ENCODE measurements at places on chromosomes 7 and 10.
A peak's percentile ranks its signal among the peaks of the same experiment; 100 is the strongest.

- DNase-seq = no peak
Observed at GRCh38 chr10:44558521-44558920, 173.6 kb upstream of the CXCL12 start.

GRCh38 chr10:30804478-30805055, 175.0 kb upstream of the LYZL2 start:
- DNase-seq = peak; percentile 82

DNA sequence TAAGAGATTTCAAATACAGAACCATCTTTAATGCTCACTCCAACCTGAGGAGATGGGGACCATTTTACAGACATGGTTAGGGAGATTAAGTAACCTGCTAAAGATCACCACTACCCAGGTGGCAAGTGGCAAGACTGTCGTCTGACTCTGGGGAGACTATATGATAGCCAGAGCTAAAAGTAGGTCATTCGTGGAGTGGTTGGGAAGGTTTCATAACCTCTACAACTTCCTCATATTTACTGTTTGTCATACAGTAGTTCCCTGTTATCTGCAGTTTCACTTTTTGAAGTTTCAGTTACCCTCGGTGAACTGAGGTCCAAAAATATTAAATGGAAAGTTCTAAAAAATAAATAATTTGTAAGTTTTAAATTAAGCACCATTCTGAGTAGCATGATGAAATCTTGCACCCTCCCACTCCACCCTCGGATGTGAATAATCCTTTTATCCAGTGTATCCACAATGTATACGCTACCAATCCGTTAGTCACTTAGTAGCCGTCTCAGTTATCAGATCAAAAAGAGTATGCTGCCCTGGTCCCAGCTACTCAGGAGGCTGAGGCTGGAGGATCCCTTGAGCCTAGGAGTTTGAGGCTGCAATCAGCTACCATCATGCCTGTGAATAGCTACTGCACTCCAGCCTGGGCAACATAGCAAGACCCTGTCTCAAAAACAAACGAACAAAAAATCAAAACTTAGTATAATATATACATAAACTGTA, 14.9 kb upstream of the LGI1 start:
- no peak for DNase-seq

DNA sequence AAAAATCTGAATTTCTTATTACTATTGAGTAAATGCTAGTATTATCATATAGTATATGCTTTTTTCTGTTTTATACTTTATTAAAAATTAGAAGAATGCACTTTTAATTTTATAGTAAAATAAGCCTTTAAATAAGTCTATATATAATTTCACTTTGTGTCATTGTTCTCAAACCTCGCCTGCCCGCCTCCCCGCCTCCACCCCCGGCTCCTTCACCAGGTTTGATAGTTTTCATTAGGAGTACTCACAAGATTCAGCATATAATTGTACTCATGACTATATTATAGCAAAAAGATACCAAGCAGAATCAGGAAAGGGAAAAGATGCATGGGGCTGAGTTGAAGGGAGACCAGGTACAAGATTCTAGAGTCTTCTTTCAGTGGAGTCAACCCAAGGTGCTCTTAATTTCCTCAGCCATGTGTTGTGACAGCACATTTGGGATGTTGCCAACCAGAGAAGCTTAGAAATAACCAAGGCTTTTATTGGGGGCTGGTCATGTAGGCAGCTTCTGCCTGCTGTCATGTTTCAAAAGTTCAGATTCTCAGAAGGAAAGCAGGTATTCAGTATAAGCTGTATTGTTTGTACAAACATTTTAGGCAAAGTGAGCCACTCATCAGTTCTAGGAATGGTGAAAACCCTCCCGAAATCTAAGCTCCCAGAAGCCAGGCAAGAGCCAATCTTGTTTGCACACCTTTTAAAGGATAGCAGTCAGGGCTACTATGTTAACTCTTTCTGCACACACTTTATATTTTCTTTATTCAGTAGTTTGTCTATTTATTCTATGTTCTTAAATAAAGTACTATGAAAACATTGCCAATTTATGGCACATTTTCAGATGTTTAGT, 12.3 kb downstream of the NHLRC2 start:
- DNase-seq = no peak

GRCh38 chr10:28722065-28722803, 44.9 kb downstream of the BAMBI start:
- no peak for DNase-seq

GRCh38 chr10:22251751-22252223, 34.0 kb upstream of the EBLN1 start:
- no peak for DNase-seq

- no peak for DNase-seq
Observed at GRCh38 chr7:98294326-98294725, 12.8 kb downstream of the BRI3 start.

GRCh38 chr7:69177461-69177861, 420.8 kb upstream of the AUTS2 start:
- DNase-seq = no peak

- DNase-seq = no peak
Observed at GRCh38 chr7:32074787-32075585, 4.8 kb upstream of the PDE1C start.

DNA sequence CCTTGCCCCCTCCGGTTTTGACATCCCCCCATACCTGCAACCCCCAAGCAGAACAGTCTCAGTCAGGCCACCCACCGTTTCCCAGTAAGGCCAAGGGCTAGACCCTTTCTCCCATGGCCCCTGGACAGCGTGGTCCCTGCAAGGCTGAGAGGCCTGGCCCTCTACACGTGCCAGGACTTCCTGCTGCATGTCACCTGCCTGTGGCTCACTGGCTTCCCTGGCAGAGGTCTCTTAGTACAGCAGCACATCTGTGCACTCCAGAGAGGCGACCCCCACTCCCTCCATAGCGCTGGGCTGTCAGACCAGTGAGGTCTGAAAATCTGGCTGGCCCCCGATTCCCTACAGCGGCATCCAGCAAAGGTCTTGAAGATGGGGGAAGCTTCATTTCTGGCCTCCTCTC, 26.4 kb upstream of the JAKMIP3 start:
- no peak for DNase-seq

DNA sequence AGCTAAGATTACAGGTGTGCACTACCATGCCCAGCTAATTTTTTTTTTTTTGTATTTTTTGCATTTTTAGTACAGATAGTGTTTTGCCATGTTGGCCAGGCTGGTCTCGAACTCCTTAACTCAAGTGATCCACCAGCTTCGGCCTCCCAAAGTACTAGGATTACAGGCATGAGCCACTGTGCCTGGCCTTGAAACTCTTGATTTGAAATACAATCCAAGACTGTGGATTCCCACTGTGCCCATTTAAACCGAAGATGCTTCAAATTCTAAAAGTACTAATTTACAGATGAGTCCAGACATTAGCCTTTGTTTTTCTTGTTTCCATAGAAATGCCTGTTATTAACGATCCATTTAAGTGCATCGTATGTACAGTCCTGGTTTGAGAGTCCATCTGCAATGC, 130.9 kb downstream of the CACNA2D1 start:
- no peak for DNase-seq

GRCh38 chr7:79506481-79506880, 53.0 kb upstream of the MAGI2 start:
- no peak for DNase-seq

GRCh38 chr10:80581469-80581835, 43.8 kb downstream of the SH2D4B start:
- no peak for DNase-seq

DNA sequence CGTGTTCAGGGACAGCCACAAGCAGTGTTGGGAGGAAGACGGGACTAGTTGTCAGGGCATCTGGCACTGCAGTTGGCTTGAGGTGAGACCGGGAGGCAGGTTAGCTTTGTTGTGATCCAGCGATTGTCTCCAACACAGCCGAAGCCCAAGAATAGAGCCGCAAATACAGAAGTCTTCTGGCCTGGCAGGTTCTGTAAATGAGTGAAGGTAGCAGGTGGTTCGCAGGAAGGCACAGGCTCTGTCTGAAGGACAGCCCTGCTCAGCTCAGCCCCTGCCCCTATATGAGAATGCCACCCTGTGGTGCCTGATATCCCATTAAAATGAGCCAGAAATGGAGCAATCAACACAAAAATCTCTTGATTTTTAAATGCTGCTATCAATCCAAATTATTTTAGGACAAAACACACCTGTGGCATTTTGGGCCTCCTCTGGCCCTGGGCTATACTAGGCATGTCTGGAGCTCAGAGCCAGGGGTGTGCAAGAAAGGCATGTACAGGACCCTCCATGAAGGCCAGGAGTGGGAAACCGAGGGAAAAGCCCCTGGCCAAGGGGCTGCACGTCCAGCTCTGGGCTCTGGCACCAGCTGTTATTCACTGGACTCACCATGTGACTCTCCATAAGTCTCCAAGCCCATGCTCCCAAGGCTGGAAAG, 11.2 kb upstream of the C10orf71 start:
- DNase-seq = no peak

- DNase-seq = no peak
Observed at GRCh38 chr10:117137911-117138642, at the start of gene VAX1. TSS of gene VAX1 (minus strand) at chr10:117138270. CDS start at chr10:117138056, 214 bp downstream.

- no peak for DNase-seq
Observed at GRCh38 chr7:72394016-72394415, 18.1 kb downstream of the CALN1 start.

DNA sequence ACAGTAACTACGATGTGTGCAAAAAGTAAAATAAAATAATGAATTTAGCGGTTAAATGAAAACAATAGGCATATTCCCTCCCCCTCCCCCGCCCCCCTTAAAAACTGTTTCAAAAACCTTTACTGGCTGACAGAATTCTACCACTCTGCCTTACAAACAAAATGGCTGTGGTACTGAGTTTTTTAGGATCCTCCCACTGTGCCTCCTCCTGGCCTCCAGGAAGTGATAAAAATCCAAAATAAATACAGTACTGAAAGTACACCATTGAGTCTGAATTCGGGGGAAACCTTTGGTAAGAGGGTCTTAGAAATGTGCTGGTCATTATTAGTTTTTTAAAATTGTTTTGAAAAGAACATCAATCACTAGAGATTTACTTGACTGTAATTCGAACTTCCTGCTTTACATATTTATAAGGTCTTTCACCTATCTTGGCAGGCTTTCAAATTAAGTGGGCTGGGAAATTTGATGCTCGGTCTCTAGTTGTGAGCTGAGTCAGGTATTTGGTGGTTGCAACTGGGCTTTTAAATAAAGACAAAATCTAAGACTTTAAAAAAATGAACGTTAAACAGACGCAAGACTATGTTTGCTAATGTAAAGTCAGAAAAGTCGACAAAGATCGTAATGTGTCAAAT, 32.5 kb upstream of the EPC1 start:
- peak; percentile 42 for DNase-seq

DNA sequence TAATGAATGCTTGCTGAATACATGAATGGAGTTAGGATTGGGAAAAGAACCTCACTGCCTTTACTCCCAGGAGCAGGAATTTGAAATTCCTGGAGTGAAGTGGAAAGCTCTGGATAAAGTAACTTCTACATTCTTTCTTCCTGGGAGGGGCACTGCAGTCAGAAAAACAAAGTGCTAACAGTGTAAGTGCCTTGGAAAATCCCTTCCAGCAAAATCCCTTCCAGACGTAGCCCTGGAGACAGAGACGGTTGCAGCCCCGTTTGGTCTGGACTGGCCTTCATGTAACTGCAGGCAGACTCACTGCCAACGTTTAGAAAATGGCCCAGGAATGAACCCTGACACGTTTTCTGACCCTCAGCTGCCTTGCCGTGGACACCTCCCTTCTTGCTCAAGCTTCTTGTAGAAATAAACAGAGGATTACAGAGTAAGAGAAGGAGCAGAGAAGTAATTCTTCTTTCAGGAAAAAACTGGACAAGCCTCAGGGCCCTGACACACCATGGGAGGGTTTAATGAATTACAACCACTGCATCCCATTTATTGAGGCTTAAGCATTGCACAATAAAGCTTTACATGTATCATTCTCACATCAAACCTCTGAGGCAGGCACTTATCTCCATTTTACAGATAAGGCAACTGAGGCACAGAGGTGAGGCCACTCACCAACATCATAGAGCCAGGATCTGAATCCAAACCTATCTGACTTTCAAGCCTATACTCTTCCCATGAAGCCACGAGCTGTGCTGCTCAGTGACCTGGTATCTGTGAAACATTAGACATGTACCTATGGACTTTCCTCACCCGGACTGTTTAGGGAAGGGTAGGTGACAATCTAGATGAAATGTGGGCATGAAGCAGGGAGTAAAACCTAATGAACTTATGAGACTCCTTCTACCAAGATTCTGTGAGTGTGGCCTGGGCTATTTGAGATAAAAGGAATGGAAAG, 7.8 kb downstream of the ITPRIP start:
- no peak for DNase-seq

- no peak for DNase-seq
Observed at GRCh38 chr7:105678811-105679495, 97.7 kb upstream of the EFCAB10 start.

DNA sequence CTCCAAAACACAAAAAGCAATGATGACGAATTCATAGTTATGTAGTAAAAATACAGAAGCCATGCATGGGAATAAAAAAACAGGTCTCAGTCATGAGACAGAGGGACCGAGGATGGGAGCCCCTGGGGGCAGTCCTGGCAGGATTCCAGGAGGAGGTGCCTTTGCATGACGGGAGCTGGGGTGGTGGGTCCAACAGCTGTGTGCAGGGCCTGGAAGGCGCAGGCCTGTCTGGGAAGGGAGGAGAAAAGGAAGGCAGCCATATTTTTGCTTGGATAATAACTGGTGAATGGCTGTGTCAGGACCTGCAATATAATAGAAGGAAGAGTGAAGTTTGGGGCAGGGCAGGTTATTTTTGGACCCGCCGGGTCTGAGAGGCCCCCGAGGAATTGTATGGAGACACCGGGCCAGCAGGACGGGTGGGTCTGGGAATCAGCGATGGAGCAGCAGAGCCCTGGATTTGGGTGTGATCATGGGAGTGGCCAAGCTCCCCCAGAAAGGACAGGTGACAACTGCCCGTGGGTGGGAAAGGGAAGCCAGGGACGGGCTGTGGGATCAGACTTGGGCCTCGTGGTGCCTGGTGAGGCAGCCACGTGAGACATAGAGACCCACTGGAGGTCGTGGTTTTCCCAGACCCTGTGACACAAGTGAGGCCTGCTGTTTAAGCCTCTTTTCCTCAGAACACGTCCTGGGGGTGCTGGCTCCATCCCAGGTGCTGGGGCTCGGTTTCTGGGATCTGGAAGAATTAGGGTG, 2.9 kb upstream of the JAKMIP3 start:
- DNase-seq = no peak

DNA sequence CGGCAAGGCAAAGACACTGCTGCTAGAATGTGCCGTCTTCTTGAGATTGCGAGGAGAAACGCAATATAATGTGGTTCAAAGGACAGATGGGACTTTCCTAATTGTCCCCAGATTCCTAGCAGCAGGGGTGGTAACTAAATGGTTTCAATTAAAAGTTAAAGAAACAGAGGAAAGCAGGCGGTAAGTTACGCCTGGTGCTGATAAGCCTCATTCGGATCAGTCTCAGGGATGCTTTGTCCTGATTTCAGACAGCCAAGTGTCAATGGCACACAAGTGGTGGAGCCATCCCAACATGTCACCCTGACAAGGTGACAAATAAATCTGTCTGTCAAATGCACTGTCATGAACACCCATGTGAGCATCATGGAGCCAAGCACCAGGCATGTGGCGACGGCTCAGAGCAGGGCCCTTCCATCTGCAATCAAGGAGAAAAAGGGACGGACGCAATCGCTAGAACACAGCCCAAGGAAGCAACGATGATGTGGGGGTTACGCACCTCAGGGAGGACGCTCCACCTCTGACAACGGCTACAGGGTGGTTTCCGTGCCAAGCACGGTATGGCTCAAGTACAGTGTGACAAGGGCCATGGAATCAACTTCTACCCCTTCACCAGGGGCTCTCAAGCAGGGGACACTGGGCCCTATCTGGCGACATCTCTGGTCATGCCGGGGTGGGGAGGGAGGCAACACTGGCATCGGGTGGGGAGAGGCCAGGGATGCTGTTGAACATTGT, 66.2 kb downstream of the CTBP2 start:
- DNase-seq = no peak
